ENCODE measurements at places on chromosomes 1 and 21. TPM values are rescaled to one million over a fixed set of nuclear protein-coding genes. Genes with fewer than 3 reads are reported as not detected.

Gene TNFSF18
- total RNA-seq, result 0.32 TPM

Gene SPRR4
- not detected for total RNA-seq

Gene MXRA8
- total RNA-seq, result 460 TPM

Gene ABCA4
- total RNA-seq, result not detected

Gene DRAXIN
- not detected for total RNA-seq

Gene DYNLT5
- total RNA-seq, result 1.0 TPM

Gene OR6N1
- not detected for total RNA-seq

DNA sequence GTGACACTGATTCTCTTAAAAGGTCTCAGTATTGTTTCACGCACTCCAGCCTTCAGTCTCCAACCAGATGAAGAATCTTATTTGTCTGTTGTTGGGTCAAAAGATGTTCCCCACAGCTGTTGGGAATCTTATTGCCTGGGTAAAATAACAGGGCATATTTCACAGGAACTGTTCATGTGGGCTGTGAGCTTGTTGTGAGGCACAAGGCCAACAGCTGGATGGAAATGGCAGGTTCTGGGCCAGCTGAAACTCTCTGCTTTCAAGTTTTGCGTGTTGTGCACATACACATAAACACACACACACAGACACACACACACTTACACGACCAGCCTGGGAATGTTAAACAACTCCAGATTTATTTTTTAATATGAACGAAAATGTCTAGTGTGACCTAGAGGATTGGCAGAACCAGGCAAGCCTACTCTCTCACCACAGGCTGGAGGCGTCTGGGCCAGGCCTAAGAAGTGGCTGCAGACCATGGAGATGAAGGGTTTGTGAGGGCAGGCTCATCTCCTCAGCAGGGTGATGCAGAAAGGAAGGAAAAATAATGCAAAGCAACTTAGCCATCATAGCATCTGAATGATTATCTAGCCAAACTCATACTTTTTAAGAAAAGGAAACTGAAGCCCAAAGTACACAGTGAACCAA is 357.0 kb downstream of the TTLL7 start:
- no peak for DNase-seq

- no peak for DNase-seq
Observed at GRCh38 chr1:185342672-185343259, 25.7 kb upstream of the IVNS1ABP start.

GRCh38 chr1:81165963-81166362 is 634.8 kb upstream of the ADGRL2 start:
- DNase-seq, result no peak

DNA sequence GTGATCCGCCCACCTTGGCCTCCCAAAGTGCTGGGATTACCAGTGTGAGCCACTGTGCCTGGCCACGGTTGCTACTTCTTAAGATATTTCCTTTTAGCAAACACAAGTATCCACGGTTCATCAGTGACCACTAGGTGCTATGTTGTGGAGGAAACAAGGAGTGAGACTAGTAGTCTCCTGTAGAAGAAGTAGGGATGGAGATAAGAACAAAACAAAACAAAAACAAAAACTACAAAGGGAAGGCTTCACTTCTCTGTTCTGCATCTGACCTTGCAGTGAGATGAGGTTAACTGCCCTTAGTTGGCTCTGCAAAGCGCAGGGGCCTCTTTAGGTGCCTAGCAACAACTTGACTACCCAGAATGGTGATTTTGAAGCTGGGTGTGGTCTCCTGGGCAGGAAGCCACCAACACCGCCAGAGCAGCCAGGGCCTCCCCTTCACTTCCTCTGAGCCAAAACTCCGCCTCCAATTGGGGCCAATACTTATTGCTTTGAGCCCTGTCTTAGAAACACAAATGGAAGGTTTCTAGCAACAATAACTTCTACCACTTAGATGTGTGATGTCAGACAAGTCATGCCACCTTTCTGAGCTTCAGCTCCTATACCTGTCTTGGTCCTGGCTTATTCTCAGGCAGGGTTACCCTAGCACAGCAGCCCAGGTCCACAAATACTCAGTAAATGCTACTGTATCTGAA is 12.8 kb upstream of the CDC42 start:
- DNase-seq, result no peak

DNA sequence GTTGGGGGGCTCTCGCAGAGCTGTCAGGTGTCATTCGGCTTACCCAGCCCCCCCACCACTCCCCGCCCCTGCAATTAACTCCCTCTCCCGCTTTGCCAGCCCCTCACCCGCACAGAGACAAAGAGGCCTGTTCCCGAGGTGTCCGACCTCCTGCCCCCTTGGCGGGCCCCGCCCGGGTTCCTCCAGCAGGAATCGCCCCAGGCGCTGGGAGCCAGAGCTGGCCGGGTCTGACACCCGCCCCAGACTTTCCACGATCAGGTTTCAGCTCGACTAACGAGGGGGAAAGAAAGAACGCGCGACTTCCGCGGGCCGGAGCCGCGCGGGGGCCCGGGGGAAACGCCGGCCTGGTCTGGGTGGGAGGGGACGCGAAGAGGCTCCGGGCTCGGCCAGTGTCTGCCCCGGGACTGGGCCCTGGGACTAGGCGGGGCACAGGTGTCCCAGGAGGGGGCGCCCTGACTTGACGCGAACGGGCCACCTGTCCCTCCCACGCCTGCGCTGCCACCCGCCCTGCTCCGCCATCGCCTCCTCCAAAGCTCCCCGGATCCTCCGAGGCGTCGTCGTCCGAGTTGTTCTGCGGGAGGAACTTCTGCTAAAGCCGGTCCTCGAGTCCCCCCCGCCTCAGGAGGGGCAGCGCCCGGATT is 36.4 kb upstream of the HHAT start:
- peak; percentile 54 for DNase-seq

- DNase-seq, result no peak
Observed at GRCh38 chr1:106526650-106527049, 529.8 kb upstream of the PRMT6 start.

GRCh38 chr1:59704716-59705115 is 110.0 kb upstream of the HOOK1 start:
- no peak for DNase-seq

DNA sequence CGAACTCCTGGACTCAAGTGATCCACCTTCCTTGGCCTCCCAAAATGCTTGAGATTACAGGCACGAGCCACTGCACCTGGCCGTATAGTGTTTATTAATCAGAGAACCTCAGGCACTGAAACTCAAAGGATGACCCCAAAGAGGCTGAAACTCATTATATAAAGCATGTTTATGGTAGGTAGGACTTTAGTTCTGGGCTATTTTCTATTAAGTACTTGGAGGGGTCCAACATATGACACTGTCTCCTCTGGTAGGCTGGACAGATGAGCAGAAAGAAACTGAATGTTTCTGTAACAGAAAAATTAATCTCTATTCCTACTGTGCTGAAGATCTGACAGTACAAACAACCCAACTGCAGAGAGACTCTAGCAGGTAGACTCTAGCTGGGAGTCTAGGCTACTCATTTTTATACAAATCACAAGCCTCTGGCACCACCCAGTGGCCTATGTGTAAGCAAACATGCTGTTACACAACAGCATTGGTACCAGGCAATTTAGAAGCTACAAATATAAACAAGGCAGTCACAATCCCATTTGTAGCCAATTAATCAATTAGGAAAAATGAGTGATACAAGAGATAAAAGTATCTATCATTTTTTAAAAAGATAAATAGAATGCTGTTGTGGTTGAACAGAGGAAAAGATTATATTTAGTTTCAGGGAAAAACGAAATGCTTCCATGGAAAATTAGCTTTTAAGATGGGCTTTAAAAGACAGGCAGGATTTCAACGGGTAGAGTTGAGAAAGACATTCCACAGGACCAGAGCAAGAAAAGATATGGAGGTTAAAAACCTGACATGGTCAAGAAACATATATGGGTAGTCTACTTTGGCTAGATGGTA is 10.4 kb downstream of the DCAF8 start:
- peak; percentile 70 for DNase-seq

GRCh38 chr21:39502631-39503030 is 50.9 kb downstream of the SH3BGR start:
- no peak for DNase-seq

GRCh38 chr1:212313616-212314015 is 28.4 kb downstream of the PPP2R5A start:
- peak; percentile 66 for DNase-seq

GRCh38 chr1:107158496-107158895 is 17.7 kb downstream of the NTNG1 start:
- DNase-seq, result no peak

DNA sequence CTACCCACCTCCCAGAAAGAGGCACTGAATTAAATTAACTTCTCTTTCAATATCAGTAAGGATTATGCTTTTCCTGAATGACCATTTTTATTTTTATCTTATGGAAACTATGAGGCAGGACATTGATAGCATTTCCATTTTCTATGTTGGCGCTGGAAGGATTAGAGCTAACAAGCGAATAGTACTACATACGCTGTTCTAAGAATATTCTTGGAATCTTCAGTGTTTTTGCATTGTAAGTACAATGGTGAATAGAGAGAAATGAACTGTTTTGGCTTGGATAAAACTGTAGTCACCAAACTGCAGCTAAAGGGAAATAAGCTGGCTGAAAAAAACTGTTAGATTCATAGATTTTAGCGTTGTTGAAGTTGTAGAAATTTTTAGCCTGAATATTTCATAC is 779.0 kb upstream of the ADGRL4 start:
- DNase-seq, result no peak

DNA sequence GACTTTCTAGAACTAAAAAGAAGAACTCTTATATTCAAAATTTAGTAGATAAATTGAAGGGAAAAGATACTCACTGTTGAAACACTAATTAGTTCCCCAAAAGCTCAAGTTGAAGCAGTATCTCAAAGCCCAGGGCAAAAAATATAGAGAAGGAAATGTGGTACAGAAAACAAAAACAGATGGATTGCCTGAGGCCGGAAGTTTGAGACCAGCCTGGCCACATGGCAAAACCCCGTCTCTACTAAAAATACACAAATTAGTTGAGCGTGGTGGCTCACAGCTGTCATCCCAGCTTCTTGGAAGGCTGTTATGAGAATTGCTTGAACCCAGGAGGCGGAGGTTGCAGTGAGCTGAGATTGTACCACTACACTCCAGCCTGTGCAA is 36.0 kb downstream of the FAM177B start:
- DNase-seq, result no peak

DNA sequence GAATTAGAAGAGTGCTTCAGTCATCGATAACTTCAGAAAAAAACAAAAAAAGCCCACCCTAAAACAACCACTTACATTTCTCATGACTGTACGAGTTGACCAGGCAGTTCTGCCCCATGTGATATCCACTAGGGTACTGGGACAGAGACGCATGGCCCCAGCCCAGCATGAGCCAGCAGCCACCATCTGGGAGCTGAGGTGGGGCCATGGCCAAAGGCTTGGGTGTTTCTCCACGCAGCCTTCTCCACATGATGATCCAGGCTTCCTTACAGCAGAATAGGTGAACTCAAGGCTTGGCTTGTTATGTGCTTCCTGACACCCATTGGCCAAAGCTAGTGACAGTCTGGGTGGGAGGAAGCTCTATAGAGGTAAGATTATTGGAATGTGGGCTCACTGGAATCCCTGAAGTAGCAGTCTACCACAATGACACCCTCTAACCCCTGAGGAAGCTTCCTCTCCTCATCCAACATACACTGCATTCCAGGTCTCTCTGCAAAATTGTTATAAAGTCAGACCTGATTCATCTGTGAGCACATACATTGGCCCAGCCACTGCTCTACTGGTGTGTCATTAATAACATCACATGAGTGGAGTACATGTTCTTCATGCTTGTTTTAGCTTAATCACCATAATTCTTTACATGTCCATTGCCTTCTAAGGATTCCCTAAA is 66.3 kb upstream of the NTPCR start:
- no peak for DNase-seq

DNA sequence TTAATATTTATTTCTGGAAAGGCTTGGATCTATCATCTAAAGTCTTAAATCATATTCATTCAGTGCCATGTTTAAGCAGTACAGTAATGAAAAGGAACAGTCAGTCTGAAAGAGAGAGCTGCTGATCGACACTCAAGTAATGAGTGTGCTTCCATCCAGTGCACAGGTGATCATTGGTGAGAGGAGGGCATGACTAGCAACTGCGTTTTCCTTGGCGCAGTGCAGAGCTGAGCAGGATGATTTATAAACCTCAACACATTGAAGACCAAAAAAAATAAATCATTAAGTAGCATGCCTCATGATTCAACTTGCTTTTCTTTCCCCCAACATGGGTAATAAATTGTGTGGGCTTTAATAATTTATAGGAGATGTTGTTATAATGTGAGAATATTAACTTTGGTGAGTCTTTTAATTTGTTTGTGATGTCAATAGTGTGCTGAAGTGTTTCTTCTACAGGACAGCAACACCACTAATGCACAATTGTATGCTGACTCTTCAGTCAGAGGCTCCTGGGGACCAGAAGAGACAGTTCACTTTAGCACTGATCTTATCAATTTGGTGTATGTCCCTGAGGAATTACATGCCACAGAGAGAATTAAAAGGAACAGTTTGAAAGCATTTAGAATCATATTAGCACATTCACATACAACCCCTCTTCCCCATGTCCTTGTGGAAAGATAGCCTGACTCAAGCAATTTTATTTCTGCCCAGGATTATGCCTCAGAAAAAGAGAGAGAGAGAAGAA is 199.7 kb upstream of the ADGRL2 start:
- DNase-seq, result no peak

- no peak for DNase-seq
Observed at GRCh38 chr1:92503043-92503925, 16.6 kb upstream of the GFI1 start.

GRCh38 chr1:115266729-115267421 is 71.2 kb downstream of the NGF start:
- DNase-seq, result no peak

- no peak for DNase-seq
Observed at GRCh38 chr21:16423921-16424320, 694.1 kb downstream of the USP25 start.

DNA sequence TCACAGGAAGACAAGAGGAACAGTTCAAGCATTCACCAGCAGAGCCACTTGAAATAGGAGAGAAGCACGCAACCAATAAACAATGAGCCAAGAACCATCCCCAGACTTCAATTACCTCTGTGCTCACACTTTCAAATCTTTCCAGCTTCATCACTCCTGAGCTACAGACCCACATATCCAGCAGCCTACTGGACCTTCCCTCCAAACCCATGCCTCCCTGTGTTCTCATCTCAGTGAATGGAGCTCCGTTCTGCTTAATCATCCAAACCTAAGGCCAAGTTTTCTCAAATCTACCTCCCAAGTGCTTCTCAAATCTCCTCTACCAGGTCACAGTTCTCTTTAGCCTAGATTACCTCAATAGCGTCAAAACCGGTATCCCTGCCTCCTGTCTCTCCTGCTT is 3.7 kb downstream of the PEF1 start:
- no peak for DNase-seq

GRCh38 chr1:170162459-170163246 is 16.9 kb downstream of the NTMT2 start:
- peak; percentile 81 for DNase-seq

DNA sequence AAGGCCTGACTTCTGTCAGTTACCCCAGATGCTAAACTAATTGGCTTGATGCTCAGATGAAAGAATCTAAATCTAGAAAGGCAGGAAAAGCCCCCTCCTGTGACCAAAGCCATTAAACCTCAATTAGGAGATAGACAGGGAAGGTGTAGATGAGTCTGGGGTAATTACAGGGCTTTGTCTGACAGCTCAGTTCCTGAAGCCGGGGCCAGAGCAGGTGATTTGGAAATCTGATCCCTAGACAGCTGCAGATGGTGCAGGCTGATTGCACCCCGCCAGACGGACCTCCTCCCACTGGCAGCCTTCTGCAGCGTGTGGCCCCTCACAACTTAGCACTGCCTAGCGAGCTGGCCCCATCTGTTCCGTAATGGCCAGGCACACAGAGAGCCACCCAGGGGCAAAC is 395.1 kb downstream of the HLX start:
- DNase-seq, result no peak

Data from HFFc6 (cell line).